ENCODE measurements at places on chromosomes 5 and 9.

DNA sequence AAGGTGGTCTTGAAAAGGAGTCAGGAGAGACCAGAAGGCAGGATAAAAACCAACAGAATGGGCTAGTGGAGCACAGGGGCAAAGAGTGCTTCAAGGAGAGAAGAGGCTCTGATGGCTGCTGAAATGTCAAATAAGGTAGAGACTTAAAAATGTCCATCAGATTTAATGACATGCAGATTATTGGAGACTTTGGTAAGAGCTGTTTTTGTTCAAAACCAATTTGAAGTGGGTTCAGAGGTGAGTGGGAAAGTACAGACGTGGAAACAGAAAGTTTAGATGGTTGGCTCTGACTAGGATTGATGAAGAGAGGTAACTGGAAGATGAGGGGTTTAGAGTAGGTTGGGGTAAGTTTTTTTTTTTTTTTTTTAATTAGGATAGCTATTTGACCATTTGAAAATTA lies 14.1 kb downstream of the SLC25A46 start:
- DNase-seq = no peak

- DNase-seq = no peak
These were observed 296.5 kb downstream of the ARHGAP26 start for GRCh38 chr5:143066556-143067281.

DNA sequence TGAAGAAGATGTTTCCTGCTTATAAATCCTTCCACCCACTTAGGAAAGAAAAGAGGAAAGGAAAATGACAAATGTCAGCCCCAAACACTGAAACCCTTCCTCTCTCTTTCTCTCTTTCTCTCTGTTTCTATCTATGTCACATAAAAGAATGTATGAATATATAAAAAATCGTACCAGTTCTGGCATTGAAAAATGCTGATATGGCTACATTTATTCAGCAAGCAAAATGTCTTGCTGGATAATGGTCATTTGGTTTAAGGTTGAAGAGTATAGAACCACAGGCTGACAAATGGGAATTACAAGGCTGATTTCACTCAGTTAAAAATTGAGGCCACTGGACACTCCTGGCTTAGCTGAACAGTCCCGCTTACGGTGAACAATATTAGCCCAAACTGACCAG lies 335.9 kb downstream of the PARP8 start:
- no peak for DNase-seq

GRCh38 chr9:87270221-87270847 lies 227.3 kb upstream of the DAPK1 start:
- DNase-seq = peak; percentile 40
